DND-41 (cell line): ENCODE measurements at places on chromosomes 7 and 10.

DNA sequence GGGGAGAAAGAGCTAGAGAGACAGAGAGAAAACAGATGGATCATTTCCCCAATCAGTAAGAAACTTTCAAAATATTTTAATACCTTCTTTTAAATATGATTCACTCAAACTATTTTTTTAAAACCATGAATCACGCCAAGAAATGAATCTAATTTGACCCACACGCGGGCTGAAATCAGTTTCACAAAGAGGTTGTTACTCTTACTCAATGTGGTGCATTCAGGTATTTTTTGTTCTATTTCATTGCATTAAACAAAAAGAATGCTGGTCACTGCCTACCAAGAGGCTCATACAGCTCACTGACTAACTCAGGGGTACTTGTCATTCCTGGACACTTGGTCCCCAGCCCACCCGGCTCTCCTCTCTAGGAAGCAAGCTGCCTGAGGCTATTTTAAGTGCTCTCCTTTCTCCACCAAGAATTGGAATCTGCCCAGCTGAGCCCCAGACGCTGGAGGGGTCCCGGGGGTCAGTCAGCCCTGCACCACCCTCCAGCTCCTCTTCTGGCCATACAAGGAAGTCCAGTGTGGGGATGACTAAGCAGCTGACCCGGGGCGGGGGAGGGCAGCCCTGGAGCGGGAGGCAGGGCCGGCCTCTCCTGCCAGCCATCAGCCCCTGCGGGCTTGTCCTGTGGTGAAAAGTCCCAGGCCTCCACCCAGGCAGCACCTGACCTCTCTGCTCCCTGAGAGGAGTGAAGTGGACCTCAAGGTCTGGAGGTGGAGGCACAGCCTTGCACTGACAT, 21.7 kb upstream of the PFKP start:
- DNase-seq, result no peak

DNA sequence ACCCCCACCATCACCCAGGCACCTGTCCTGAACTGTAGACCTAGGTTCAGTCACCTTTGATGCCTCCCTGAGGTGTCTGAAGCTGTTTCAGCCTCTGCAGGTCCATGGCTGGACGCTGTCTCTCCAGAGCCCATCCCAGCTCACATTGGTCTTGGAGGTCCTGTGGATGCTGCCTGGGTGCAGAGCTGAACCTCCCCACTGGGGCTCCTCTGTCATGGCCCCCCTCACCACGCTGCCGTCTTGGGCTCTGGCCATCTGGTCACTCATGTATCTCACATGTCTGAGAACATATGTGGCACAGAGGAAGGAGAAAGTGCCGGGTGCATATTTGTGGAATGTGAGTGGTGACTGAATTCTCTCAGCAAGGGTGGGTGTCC, 108.9 kb downstream of the NKX6-2 start:
- DNase-seq, result no peak

DNA sequence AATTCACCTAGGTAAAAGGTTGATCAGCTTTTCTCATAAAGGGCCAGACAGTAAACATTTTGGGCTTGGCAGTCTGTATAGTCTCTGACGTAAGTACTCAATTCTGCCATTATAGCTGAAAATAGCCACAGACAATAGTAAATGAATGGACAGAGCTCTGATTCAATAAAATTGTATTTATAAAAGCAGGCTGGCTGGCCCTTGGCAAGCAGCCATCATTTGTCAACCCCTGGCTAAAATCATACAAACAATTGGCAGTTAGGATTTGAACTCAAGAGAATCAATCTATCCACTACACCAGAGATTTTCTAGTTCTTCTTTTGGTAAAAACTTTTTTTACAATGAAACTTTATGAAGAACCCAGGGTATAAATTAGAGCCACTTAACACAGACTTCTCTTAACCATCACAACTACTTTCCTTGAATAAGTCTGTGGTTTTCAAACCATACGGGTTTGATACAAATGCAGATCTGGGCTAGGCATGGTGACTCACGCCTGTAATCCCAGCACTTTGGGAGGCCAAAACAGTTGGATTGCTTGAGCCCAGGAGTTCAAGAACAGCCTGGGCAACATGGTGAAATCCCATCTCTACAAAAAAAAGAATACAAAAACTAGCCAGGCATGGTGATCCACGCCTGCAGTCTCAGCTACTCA, 124.5 kb downstream of the SLC16A9 start:
- no peak for DNase-seq

DNA sequence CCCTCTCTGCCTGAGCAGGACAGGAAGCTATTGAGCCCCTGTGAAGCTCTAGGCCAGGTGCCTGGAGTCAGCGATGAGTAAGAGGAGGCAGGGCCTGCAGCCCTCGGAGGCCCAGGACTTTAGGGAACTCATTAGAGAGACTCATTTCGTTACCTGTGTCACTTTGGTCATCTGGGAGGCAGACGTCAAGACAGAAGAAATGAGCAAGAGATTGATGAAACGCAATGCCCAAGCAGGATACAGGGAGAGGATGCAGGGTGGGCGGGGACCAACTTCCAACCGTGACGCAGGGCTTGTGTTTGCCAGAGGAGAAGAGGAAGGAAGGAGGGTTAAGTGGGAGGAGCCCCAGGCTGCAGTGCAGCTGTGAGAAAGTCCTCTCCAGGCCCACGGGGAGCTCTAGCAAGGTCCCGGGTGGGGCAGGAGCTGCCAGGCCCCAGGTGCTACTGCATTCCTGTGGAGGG, 26.4 kb upstream of the GNA12 start:
- DNase-seq, result peak; percentile 67
